ENCODE measurements at places on chromosomes 12 and 14.

GRCh38 chr12:126747530-126748149, 1519.3 kb upstream of the TMEM132C start:
- peak; percentile 15 for DNase-seq

DNA sequence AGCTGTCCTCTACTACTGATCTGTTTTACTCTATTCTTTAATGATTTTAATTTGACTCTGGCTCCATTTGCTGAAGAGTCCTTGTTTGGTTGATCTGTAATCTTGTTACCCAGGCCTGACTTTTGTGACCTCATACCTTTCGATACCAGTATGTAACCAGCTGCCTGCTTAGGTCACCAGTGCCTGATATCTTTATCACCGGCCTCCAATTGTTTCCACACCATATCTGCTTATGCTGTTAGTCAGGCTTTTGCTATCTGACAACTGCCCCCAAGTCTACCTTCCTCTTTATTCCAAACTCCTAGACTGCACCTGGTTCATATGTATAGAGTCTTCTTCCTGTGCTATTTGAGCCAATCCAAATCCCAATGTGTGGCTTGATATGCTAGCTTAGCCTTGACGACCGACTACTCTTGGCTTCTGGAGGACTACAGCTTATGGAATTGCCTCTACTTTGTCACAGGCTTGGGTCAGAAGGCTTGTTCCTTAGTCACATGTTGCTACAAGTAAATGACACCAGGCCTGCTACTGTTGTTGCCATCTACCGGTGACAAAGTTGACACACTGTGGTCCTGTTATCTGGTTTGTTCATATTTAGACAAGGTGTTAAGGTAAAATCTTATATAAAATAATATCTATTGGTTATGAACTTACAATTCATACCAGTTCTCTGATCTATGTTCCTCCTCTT, 193.9 kb downstream of the TRHDE start:
- no peak for DNase-seq

- no peak for DNase-seq
Measured at GRCh38 chr12:53941187-53941586, 2.6 kb downstream of the HOXC13 start.

GRCh38 chr14:30227876-30228275, 300.2 kb upstream of the PRKD1 start:
- no peak for DNase-seq

DNA sequence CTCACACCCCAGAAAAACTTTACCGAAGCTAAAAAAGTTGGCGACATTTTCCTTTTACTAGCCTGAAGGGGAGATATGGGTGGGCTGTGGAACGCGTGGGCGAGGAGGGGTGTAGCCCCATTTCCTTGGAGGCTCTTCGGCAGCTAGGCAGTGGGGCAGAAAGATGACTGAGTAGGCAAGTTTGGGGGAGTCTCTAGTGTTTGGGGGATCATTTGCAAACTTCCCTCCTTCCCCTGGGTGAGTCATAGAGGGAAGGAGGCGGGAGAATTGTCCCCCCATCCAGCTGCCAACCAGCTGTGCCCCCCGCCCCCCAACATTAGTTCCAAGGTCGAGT, 2.3 kb downstream of the GLI1 start:
- DNase-seq: no peak

DNA sequence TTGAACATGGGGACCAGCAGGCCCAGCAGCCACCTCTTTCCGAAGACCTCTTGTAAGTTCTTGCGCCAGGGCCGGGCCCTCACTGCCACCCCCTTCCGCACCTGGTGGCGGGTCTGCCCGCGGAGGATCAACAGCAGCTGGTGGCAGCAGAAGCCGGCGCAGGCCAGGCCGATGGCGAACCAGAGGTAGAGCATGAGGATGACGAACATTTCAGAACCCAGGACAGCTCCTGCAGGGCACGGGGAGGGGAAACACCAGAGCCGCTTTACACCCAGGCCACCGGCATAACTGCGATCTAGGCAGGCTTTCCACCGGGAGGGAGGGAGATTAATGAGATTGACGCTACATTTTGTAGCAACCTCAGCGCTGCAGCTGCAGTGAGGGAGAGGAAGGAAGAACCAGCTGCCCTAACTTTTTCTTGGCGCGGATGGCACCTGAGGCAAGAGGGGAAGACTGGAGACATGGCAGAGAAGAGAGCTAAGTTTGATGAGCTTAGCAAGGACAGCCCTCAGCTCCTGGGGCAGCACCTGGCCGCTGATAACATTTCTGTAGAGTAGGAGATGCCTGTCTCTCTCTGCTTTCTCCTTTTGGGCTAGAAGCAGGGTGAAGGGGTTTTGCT, 7.8 kb downstream of the ZDHHC22 start:
- DNase-seq: no peak

GRCh38 chr14:106013879-106014376, 487.5 kb downstream of the TMEM121 start:
- no peak for DNase-seq

- DNase-seq: no peak
Measured at GRCh38 chr12:54657105-54657607, 9.0 kb upstream of the DCD start.

DNA sequence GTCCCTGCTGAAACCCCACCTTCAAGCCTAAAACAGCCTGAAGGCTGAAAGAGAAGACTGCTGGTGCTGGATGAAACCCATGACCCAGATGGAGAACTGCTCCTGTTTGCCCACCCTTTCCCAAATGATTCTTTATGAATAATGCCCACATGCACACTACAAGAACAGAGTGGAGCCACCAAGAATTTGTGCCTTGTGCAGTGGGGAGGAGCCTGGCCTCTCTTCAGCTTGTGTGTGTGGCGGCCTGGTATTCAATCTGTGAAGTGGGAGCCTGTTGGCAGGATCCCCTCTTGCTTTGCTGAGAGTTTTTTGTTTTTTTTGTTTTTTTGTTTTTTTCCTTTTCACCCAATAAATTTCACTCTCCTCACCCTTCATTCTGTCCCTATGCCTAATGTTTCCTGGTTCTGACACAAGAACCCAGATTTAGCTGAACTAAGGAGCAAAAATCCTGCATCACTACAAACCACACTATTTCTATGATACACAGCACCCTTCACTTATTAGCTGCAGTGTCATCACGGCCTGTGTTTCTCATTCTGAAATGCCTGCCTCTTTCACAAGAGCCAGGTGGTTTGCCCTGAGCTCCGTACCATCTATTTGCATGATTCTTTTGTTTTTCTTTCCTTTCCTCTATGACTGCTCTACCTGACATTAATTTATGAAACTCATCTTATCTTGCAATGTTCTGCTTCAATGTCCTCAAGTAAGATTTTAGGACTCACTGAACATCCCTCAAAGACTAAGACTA, 585.5 kb upstream of the ATXN7L3B start:
- no peak for DNase-seq

GRCh38 chr12:117592588-117593305, 231.3 kb upstream of the NOS1 start:
- no peak for DNase-seq

DNA sequence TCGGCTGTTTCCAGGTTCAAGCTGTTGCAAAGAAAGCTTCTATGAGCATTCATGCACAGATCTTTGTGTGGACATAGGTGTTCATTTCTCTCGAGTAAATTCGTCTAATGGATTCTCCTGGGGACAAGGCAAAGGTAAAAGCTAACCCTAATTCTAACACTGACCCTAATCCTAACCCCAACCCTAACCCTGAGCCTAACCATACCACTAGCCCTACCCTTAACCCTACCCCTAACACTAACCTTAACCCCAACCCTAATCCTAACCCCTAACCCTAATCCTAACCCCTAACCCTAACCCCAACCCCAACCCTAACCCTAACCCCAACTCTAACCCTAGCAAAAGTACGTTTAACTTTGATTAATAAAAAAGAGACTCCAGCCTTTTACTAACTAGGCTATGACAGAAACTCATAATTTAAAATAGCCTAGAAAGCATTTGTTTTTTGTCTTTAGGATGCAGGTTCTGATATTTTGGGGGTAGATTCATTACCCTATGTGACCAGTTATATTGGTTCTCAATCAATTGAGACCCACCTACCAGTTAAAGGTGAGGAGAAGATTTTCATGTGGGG, 27.6 kb upstream of the RFLNA start:
- no peak for DNase-seq

DNA sequence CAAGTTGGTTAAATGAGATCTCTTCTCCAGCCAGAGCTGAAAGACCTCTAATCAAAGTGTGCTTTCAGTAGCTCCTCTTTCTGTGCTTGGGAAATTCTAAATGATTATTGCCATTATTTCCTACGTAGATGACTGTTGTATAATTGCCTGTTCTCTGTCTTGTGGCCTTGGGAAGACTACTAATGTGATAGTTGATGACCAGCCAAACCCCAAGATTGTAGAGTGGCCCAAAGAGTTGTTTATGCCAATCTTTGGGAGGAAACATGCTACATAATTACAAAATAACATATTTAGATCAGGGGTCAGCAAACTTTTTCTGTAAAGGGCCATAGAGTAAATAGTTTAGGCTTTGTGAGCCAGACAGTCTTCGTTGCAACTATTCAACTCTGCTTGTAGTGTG, 135.1 kb upstream of the DIO2 start:
- DNase-seq: no peak
